ENCODE measurements at places on chromosomes 7 and 10.

DNA sequence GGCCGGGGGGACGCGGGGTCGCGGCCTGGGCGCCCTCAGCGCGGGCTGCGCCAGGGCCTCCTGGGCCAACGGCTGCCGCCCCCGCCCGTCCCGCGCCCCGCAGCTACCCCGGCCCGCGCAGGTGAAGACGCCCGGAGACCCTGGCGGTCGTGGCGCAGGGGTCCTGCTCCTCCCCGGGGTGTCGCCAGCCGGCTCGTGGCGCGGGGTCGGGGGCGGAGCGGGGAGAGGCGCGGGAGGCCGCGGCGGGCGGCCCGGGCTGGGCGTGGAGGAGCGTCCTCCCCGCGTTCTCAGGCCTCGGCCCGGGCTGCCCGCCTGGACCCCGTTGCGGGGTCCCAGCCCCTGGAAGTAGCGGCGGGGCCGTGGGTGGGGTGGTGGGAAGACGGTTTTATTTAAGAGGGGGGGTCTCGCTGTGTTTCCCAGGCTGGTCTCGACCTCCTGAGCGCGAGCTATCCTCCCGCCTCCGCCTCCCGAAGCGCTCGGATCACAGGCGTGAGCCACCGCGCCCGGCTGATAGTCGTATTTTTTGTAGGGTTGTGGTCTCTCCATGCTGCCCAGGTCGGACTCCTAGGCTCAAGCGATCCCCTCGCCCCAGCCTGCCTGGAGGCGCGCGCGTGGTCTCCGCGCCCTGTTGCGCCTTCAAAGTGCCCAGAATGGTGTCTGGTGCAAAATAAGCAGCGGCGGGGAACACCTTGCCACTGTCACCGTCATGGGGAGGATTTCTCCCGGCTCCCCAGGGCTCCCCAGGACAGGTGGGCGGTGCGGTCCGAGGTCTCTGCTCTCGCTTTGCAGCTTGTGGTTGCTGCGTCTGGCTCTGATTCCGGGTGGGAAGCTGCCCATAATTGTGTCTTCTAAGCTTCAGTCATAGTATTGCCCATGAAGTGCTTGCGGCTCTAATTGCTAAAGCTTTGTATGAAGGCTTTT, 15.3 kb upstream of the SUN1 start:
- DNase-seq: peak; percentile 21

GRCh38 chr10:80770239-80770638, 232.5 kb downstream of the SH2D4B start:
- DNase-seq: no peak

DNA sequence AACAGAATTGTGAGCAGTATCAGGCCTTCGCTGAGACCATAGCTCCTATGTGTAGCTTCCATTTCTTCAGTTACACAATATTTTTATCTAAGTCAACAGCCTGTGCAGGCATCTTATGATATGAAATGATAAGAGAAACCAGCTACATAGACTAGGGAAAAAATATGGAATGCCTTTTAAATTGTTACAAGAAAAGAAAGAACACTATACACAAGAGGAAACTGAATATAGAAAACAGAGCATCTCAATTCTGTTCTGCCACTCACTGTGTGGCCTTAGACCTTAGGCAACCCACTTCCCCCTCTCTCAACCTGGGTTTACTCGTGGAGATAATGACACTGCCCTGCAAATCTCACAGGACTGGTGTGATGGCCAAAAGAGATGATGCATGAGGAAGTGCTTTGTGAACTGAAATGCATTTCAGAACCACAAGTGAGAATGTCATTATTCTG, 132.9 kb downstream of the LRRN3 start:
- no peak for DNase-seq

DNA sequence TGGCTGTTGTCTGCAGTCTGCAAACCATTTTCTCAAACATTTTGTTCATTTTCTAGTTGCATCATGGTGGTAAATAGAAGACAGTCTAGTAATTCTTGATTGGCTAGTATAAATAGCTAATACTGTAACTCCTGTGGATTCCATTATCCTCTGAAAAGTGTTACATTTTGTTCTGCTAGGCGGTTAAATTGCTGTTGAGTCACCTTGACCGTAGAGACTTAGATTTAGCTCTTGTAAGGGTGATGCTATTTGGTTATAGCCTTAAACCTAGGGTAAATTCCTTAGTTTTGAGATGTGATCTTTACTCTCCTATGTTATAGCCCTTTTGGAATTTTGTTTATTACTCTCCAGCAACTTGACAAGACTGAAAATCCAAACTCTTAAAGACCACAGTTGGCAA, 58.8 kb downstream of the SHOC2 start:
- no peak for DNase-seq

DNA sequence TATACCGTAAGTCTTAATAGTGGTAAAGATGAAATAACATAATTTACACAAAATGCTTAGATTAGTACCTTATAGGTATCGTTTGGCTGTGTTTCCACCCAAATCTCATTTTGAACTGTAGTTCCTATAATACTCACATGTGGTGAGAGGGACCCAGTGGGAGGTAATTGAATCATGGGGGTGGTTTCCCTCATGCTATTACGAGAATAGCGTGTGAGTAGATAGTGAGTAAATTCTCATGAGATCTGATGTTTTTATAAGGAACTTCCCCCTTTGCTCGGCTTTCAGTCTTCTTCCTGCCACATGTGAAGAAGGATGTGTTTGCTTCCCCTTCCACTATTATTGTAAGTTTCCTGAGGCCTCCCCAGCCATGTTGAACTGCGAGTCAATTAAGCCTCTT, 426.3 kb upstream of the POT1 start:
- no peak for DNase-seq

- DNase-seq: no peak
Measured at GRCh38 chr7:157576415-157576814, 239.6 kb downstream of the DNAJB6 start.

DNA sequence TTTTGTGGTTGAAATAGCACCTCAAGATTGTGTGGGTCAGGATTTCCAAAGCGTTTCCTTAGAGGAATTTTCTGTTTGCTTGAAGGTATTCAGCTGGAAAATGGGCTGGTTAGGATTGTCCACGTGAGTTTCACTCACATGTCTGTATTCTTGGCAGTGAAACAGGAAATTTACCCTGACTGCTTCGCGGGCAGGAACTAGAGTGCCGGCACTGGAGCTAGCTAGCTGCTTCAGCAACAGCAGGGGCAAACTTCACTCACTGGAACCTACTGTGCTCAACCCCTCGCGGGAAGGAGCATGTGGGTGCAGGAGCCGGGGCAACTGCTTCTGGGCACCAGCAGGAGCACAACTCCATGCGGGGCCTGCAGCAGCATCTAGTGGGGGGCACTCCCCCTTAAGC, 38.0 kb upstream of the RTKN2 start:
- no peak for DNase-seq

GRCh38 chr7:108234281-108234680, 104.1 kb upstream of the LAMB4 start:
- DNase-seq: no peak

- DNase-seq: no peak
Measured at GRCh38 chr10:7861509-7862120, 43.3 kb downstream of the TAF3 start.
